ENCODE measurements at places on chromosomes 4 and X.

DNA sequence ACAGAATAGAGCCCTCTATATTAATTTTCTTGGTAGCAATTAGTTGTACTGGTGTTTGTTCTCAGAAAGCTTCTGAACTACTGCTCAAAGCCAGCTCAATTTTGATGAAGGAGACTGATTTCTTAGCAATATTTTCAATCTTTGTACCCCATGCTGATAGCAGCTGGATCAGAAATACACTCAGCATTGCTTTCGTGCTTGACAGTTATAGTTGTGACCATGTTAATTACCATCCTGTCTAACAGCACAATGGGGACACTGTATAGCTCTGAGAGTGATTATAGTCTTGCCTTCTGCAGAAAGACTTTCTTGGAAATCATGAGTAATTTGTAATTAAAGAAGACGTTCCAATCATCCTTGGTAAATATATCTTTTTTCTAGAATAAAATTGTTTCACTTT, 79.7 kb upstream of the GNPDA2 start:
- DNase-seq, result no peak

GRCh38 chrX:153400146-153401132, 711 bp downstream of the PNMA6E start:
- DNase-seq, result no peak

- no peak for DNase-seq
Observed at GRCh38 chr4:95045429-95045828, 287.7 kb downstream of the BMPR1B start.

DNA sequence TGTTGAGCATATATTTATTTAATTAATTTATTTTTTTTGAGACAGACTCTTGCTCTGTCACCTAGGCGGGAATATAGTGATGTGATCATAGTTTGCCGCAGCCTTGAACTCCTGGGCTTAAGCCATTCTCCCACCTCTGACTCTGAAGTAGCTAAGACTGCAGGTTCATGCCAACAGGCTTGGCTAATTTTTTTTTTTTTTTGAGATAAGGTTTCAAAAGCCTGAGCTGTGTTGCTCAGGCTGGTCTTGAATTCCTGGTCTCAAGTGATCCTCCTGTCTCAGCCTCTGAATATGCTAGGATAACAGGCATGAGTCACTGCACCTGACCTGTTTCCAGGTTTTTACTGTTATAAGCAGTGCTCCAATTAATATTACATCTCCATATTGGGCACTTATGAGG, 4.8 kb downstream of the ADD1 start:
- DNase-seq, result no peak

- DNase-seq, result no peak
Observed at GRCh38 chr4:14419516-14419915, 582.8 kb upstream of the CPEB2 start.

DNA sequence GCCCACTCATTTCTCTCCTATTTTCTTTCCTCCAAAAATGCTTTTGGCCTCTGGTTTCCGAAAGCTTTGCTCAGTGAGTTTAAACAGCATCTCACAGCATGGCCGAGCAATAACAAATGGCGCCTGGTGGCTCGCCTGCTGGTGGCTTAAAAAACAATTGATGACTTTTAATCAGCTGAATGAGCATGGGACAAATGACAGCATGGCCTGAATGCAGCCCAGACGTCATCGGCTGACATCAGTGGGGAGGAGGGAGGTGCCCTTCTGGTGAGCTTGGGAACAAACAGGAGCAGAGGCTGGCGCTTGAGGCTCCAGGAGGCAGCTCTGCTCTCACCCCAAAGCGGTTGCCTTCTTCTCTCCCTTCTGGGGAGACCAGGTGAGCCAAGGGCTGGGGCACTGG, 286.4 kb downstream of the BCOR start:
- no peak for DNase-seq

DNA sequence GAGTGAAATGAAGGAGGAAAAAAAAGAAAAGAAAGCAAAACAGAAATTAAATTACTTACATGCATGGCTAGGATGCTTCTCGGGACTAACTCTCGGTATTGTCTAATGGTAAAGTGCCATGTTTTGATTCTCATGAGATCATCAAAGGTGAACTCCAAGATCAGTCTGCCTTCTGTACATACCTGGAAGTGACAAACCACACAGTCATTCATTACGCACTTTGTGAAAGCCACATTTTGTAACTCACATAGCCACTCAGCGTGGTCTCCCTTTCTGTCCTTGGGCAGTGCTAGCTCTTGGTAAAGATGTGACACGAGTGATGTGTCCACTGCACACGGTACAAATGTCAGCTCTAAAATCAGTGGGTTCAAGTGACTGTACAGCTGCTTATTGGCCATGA, 309.8 kb downstream of the LDB2 start:
- no peak for DNase-seq

- DNase-seq, result no peak
Observed at GRCh38 chrX:115350711-115351381, 61.3 kb downstream of the LUZP4 start.

- no peak for DNase-seq
Observed at GRCh38 chr4:122152711-122153226, 638 bp downstream of the BLTP1 start.

GRCh38 chr4:68175562-68176155, 46.0 kb upstream of the TMPRSS11F start:
- no peak for DNase-seq

DNA sequence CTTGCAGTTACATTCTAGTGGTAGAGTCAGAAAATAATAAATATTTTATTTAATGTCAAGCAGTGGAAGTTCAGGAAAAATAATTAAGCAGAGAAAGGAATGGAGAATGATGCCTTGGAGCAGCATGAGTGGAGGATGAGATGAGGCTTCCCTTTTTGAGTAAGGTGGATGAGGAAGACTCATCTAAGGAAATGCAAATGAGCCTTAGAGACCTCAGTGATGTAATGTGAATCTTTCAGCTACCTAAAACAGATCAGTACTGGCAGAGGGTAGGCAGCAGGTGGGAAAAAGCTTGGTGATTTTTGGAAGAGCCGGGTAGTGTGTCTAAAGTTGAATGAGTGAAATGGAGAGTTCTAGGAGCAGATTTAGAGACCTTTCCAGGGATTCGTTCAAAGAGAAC, 118.2 kb downstream of the GRID2 start:
- no peak for DNase-seq

DNA sequence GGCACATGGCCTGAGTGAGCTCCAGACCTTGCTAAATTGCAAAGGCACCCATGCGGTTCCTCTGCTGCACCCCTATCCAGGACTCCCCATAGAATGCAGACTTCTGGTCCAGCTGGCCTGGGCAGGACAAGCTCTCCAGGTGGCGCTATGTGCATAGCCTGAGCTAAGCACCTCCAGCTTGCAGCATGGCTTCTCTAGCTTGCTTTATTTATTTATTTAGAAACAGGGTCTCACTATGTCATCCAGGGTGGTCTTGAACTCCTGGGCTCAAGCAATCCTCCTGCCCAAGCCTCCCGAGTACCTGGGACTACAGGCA, 5.5 kb upstream of the WFS1 start:
- no peak for DNase-seq

DNA sequence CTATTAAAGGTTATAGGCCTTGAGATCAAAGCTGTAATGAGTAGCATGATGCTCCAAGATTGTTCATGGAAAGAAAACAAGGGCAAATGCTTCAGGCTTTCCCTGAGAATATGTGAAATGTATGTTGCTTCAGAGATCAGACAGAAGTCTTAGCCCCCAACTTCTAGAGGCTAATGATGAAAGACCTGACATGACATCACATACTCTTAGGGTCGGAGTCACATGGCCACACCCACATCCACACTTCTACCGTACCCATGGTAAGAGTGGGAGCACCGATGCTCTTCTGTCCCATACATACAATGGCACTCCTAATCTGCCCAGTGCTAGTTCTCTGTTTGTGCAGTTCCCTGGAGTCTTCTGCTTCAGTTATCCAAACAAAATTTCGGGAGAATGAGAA, 111.9 kb upstream of the ACSL4 start:
- DNase-seq, result no peak

GRCh38 chr4:77880784-77881183, 18.2 kb downstream of the MRPL1 start:
- DNase-seq, result no peak

DNA sequence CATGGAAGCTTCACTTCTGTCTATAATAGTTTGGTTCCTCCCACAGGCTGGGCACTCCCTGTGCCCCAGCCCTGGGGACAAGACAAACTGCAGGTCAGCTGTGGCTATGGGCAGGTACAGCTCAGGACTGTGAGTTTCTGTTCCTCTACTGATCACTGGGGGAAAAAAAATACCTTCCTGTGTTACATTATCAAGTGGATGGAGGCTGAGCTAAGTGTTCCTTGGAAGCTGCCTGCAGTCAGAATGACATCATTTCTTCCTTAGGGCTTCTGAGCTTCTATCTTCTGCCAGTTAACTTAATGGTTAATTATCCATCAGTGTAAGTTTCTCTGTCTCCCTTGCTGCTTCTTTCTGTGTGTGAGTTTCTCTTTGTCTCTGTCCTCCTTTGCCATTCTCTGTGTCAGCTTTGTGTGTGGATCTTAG, 4.6 kb downstream of the RAB33A start:
- DNase-seq, result no peak

GRCh38 chr4:74567981-74568380, 123.0 kb downstream of the AREG start:
- no peak for DNase-seq

DNA sequence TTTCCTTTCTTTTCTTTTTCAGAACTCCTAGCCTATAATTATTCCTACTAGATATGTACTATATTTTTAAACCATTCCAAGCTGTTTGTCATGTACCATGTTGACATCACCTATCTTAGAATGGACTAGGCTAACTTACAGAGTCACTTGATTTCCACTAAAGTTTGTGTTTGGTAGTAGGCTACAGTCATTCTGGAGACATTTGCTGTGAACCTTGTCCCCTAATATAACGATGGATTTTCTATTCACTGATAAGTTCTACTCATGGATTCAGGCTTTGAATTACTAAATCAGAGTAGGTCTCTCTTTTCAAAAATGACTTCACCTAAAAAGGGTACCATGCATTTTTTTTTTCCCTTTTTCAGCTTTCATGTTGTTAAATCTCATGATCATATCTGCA, 93.4 kb downstream of the PHEX start:
- no peak for DNase-seq

All from stimulated activated CD8-positive, alpha-beta memory T cell treated with anti-CD3 and anti-CD28 coated beads, Interleukin-7, amount 100 ng/mL, for 4 hours (primary cell).